Stimulated activated CD4-positive, alpha-beta T cell treated with anti-CD3 and anti-CD28 coated beads, Interleukin-12 subunit alpha, Interleukin-12 subunit beta, amount 100 ng/mL, for 48 hours (primary cell): ENCODE measurements at places on chromosomes 2 and 18.

- no peak for DNase-seq
Measured at GRCh38 chr18:71398531-71398930, 1109.7 kb downstream of the SOCS6 start.

GRCh38 chr2:14285812-14286211, 346.7 kb upstream of the LRATD1 start:
- no peak for DNase-seq

DNA sequence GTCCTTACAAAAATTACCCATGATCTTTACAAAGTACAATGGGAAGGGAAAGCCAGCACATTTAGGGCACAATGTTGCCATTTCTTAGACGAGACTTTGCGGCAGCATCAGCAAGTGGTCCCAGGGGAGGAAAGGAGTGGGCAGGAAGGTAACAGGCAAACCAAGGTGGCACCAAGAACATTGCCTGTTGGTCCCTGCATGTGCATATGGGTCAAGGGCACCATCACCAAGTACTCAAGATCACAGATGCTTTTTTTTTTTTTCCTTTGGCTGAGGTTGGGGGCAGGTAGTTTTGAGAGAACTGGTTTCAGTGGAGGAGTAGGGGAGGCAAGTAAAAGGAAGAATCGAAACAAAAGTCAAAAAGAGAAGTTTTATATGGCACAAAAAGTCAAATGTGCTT, 752 bp upstream of the CYTIP start:
- DNase-seq = no peak

DNA sequence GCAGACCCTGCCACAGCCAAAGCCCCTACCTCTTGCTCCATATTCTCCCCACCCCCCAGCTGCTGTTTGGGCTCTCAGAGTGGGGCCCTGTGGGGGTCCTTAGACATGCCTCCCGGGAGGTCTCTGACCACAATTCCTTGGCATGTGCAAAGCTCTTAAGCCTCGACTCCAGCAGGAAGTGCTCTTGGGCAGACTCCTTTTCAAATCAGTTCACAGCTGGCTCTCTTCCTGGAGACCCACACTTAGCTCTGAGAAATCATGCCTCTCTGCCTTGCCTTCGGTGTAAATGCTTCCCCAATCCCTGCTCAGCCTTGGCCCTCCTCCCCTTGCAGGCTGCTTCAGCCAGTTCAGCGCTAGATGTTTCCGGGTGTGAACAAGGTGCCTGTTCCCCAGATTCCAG, 46.9 kb downstream of the NGEF start:
- DNase-seq = no peak

- DNase-seq = no peak
Measured at GRCh38 chr18:25662272-25662671, 310.3 kb upstream of the ZNF521 start.

DNA sequence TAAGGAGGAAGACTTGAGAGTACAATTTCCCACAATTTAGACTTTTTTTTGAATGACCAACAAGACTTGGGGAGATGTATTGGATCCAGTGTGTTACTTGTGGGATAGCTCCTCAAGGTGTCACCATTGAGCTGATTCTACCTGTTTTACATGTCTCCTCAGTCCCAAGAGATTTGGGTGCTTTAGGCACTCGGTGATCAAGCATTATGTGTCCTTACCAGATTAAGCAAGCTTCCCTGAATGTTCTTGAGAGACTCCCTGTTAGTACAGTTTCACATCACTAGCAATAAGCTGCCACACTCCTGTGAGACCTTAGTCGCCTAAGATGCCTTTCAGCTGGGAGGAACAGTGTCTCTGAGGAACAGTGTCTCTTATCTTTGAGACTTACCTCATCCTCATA, 384.3 kb upstream of the SYT4 start:
- no peak for DNase-seq

DNA sequence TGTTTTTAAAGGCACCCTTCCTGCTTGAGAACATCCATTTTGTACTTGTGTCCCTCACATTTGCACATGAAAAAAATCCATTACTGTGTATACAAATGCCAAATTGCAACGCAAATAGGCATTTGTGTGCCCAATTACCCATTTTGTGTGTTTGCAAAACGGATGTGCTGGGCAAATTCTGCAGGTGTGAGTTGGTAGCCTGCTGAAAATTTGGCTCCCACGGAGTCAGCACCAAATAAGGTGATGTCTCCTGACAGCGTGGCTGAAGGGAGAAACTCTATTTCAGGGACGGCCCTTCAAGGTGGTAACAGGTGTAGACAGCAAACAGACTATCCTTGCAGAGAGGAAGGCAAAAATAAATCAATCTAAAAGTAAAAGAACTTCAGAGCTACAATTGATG, 661.1 kb downstream of the BCL11A start:
- DNase-seq = no peak
